Panc1 (cell line): ENCODE measurements at places on chromosomes 13 and 19. TPM values are rescaled to one million over a fixed set of nuclear protein-coding genes. Genes with fewer than 3 reads are reported as not detected.

Gene SCGB2B2
- total RNA-seq: 0.59 TPM

Gene RDH13
- 37.8 TPM for total RNA-seq

GRCh38 chr19:17098326-17098725 lies 22.7 kb downstream of the MYO9B start:
- H3K27me3 ChIP-seq: no peaks in the 10 kb centered on the region
- no peak overlapping the region for H3K27ac ChIP-seq
- H3K4me3 ChIP-seq: no peak overlapping the region
- no peak for DNase-seq
- no peaks in the 10 kb centered on the region for H3K4me1 ChIP-seq

GRCh38 chr19:46924874-46925547 lies 64.2 kb downstream of the ARHGAP35 start:
- H3K36me3 ChIP-seq: peaks cover 5% of the 10 kb centered on the region; the same call in 1 of the 2 replicates
- H3K27me3 ChIP-seq: no peaks in the 10 kb centered on the region
- no peak for DNase-seq
- H3K4me1 ChIP-seq: peaks cover 45% of the 10 kb centered on the region

GRCh38 chr19:5447700-5448311 lies 7.4 kb upstream of the ZNRF4 start:
- H3K4me1 ChIP-seq: no peaks in the 10 kb centered on the region
- H3K36me3 ChIP-seq: no peaks in the 10 kb centered on the region
- no peak for DNase-seq
- H3K27me3 ChIP-seq: no peaks in the 10 kb centered on the region
- H3K27ac ChIP-seq: no peak overlapping the region
- no peak overlapping the region for H3K4me3 ChIP-seq
